ENCODE measurements at places on chromosomes 2 and 18. TPM values are rescaled to one million over a fixed set of nuclear protein-coding genes. Genes with fewer than 3 reads are reported as not detected.

TUBA3E gene
- total RNA-seq: not detected

IL1F10 gene
- total RNA-seq: not detected

TMEM247 gene
- total RNA-seq: not detected

TUBA4B gene
- total RNA-seq: not detected

ADI1 gene
- 120 TPM for total RNA-seq

TMEM178A gene
- 5.4 TPM for total RNA-seq

REG3G gene
- total RNA-seq: not detected

SH3RF3 gene
- 61.7 TPM for total RNA-seq

UGT1A5 gene
- not detected for total RNA-seq

SCLY gene
- total RNA-seq: 33.7 TPM

SRD5A2 gene
- not detected for total RNA-seq

ARHGEF4 gene
- total RNA-seq: 6.5 TPM

MRO gene
- total RNA-seq: 1.1 TPM

CASP10 gene
- total RNA-seq: 10.3 TPM

CAPG gene
- total RNA-seq: 56.9 TPM

OBSL1 gene
- 88.7 TPM for total RNA-seq

CABYR gene
- 1.8 TPM for total RNA-seq

TNP1 gene
- total RNA-seq: not detected

PARD3B gene
- total RNA-seq: 25.7 TPM

ERFE gene
- 1.3 TPM for total RNA-seq

ARHGAP15 gene
- 11.8 TPM for total RNA-seq

GRHL1 gene
- total RNA-seq: 0.41 TPM

VRK2 gene
- total RNA-seq: 23.3 TPM

PMAIP1 gene
- not detected for total RNA-seq
